Activated effector memory CD4-positive, alpha-beta T cell treated with anti-CD3 and anti-CD28 coated beads, Interleukin-2, amount 50 U/mL, for 16 hours (primary cell): ENCODE measurements at places on chromosomes 1 and 21.

GRCh38 chr1:6445062-6445763 lies 20.6 kb downstream of the ESPN start:
- peak; percentile 79 for DNase-seq

DNA sequence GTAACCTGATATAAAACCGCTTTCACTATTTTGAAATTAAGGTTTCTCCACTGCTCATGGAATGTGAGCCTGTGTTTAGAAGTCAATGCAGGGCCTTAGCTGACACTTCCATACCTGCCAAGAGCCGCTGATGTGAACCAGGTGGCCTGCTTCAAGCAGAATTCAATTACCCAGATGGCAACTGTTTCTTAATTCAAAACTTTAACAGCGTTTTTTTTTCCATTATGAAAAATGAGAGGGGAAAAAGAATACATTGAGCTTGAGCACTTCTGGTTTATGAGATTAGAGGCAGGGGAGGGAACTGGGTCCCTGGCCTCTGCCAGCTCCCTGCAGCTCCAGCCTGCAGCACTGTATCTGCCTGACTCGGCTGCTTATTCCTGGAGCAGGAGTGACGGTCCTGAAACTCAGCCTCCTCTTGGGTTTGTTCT lies 7.7 kb upstream of the ATP1A1 start:
- no peak for DNase-seq

DNA sequence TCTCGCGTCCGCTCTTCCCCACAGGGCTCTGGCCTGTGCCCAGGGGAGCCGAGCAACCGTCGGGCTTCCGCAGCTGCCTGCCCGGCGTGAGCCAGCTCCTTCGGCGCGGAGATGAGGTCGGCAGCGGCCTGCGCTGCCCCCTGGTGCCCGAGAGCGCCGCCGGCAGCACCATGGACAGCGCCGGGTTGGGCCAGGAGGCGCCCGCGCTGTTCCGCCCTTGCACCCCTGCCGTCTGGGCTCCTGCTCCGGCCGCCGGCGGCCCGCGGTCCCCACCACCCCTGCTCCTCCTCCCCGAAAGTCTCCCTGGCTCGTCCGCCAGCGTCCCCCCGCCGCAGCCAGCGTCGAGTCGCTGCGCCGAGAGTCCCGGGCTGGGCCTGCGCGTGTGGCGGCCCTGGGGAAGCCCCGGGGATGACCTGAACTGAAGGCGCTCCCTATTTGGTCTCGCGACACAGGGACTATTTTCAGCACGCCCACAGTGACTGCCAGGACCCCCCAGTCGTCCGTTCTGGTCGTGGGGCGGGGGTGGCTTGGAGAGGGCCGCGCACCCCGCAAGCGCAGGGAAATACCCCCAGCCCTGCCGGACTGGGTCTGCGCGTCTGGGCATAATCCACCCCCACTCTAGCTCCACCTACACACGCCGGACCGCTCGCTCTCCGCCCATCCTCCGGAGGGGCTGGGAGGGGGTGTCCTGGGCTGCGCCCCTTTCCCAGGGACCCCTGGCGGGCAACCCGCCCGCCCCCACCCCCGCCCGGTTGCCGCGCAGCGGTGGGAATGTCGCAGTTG lies 1.3 kb downstream of the HES3 start:
- DNase-seq: peak; percentile 92

DNA sequence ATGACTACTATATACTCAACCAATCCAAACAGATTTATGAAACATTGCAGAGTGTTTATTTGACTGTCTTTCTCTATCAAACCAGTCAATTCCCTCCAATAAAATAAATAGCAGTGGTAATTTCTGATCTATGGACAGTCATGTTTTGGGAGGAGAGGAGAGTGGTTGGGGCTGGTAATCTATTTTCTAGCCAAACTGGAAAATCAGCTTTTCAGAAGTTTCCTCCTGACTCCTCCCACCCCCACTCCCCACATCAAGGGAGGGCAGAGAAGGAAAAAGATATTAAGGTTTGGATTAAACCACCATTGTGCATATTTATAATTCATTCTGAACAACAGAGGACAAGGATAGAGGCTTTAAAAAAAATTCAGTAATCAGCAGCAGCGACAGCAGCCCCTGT lies 69.4 kb upstream of the SOX13 start:
- no peak for DNase-seq

GRCh38 chr1:6103854-6104530 lies 58.3 kb downstream of the KCNAB2 start:
- no peak for DNase-seq

DNA sequence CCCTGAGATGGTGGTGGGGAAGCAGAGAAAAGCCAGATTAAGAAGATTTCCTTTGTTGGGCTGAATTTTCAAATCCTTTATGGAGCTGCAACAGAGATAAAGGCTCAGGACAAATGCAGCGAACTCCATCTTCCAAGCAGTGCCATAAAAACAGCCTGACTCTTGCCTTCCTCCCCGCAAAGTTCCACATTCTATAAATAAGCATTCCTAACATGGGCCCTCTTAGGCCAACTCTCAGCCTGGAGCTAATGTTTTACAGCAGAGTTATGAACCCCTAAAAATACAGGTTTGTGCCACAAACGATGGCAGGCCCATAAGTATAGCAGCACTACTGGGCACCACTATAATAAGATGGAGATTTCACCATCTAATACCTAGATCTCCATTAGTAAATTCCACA lies 27.2 kb downstream of the LMO4 start:
- DNase-seq: no peak

- DNase-seq: no peak
Measured at GRCh38 chr1:116397728-116398127, 24.7 kb downstream of the ATP1A1 start.

DNA sequence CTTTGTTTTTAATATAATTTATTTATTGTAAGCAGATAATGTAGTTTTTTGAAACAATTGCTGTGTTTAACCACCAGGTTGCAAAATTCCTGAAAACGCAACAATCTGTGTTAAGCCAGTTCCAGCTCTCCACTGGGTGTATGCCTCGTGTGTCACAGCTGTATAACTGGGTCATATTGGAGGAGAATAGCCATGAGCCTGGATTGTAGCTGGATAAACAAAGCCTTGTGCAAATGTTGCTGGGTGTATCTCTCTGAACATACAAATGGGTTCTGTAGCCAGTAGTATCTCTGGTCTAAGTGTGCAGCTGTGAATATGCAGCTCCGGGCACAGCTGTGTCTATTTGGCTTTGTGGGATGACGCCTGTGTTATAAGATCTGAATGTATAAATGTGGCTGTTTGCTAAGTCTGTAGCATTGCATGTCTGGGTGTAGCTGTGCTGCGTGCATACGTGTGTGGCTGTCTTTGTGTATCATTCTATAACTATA lies 2.8 kb downstream of the TCEA3 start:
- no peak for DNase-seq

GRCh38 chr1:35615440-35615839 lies 25.9 kb downstream of the PSMB2 start:
- no peak for DNase-seq

DNA sequence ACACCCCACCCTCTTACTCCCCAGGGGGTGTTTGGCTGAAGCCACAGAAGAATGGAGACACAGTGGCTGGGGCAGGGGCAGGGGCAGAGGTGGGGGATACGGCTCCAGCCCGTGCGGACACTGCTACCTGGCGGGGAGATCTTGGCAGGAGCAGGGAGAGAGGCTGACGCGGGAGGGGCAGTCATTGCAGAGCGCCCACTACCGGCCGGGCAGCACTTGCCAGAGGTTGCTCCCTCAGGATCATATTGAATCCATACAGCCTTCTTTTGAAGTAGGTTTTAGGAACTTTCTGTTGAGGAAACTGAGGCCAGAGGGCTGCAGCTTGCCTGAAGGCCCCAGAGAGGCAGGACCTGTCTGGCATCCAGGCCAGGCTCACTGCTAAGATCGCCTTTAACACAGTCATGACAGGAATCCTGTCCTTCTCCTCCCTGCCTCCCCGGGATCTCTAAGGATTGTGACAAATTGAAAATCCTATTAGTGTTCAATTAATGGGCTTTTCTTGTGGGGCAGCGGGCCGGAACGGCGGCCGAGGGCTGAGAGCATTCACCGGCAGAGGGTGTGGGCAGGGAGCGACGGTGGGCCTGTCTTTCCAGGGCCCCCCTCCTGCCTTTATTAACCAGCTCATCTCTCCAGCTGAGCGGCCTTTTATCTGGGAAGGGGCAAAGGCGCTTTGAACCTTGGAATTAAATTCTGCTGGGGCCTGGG lies 65.5 kb upstream of the WNT4 start:
- DNase-seq: no peak

- DNase-seq: no peak
Measured at GRCh38 chr1:200774735-200775444, 36.2 kb downstream of the CAMSAP2 start.

DNA sequence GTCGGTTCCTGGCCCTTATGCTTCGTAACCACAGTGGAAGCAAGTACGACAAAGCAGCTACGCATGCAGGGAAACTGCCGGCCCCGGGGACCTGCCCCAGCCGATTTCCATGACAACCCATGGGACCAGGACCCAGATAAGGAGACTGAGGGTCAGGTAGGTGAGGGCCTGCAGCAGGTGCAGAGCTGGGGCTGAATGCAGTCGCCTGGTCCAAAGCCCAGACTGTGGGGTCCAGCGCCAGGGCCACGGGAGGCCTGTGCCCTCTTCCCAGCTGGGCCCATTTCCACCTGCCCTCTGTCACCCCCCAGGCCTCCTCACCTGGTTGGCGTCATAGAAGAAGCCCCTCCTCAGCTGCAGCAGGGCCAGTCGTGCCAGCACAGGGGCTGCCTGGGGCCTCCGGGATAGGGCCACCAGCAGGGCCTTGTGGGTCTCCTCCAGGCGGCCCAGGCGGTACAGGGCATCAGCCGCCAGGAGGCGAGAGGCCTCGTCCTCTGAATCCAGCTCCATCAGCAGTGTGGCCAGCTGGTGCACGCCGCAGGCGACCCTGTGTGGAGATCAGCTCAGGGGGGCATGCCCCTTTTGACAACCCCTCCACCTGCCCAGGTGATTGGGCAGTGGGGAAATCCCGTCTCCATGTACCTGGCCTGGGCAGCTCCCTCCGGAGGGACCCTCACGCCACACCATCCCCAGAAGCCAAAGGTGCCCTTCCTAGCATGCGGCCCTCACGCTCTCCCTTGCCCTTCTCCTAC lies 14.2 kb downstream of the TTC34 start:
- DNase-seq: peak; percentile 46

- DNase-seq: peak; percentile 71
Measured at GRCh38 chr1:217482356-217483102, 148.4 kb downstream of the GPATCH2 start.

- DNase-seq: no peak
Measured at GRCh38 chr1:208309771-208310170, 65.6 kb upstream of the PLXNA2 start.

DNA sequence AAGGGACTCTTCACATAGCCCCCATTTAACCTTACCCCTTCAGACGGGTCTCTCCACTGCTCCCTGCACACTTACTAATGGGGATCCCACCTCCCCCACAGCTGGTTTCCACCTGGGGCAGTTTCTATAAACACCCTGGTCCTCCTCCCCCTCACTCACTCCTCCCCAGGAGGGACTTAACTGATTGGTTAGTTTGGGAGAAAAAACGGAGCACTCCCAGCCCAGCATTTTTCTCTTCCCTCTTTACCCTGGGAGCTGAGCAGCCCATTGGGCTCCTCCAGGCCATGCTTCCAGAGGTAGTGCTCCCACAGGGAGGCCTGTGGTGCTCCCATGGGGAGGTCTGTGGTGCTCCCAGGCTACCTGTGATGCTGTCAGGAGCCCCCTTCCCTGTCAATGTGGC lies 93.7 kb downstream of the MIS18A start:
- DNase-seq: no peak

- no peak for DNase-seq
Measured at GRCh38 chr1:37438869-37439343, 35.5 kb upstream of the ZC3H12A start.

DNA sequence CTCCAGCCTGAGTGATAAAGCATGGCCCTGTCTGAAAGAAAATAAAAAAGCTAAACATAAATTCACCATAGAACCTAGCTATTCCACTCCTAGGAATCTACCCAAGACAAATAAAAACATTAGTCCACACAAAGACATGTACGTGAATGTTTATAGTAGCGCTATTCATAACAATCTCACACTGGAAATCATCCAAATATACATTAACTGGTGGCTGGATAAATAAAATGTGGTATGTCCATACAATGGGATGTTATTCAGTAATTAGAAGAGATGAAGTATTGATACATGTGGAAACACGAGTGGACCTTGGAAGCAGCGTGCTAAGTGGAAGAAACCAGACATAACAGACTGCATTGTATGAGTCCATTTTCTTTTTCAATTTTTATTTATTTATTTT lies 29.7 kb downstream of the RIPPLY3 start:
- DNase-seq: no peak

DNA sequence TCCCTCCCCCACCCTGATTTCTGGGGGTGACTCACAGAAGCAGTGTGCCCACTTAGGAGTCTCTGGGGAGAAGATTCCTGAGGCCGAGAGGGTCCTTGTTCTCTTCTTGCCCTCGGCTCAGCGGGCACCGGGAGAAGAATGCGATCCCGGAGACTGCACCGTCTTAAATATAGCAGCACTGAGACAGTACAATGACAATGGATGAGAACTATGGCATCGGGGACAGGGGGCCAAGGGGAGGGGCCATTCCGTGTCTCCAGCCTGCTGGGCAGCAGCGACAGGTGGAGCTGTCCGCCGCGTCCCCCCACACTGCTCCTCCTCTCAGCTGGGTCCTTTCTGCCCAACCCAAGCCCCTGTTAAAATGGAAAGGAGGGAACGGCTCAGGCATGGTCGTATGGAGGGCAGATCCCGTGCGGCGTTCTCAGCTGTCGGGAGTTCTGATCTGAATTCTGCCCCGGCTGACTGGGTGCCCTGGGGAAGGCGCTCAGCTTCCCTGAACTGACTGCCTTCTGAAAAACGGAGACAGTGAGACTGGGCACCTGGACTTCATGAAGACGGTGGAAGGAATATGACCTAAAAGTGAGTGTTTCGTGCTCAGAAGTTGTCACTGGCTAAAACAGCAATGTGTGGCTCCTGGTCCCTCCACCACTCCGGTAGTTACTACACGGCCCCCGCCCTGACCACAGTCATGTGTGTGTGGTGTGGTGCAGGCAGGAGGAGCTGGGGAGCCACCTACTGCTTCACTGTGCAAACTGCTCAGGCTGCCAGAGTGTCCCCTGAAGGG lies at the start of gene MYOM3:
Gene MYOM3 (minus strand): TSS at position 140 of the 784 bp plus-strand sequence. CDS start 3,499 bp downstream, outside the sequence.
- DNase-seq: peak; percentile 75

DNA sequence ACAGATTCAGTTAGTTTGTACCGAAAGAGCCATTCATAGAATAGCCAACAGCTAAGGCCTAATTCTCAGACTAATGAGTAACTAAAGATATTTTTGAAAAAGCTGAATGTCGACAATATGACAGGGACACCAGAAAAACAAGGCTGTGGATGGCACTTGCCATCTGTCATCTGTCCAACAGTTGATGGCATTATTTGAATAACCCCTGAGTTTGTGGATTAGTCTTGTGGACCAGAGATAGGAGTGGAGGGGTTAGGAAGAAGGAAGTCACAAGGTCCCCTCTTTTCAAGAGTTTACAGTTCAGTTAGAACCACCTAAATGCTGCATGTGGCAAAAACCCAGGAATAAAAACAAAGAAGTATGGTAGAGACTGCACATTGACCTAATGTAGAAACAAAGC lies 356.5 kb upstream of the DUSP10 start:
- DNase-seq: no peak

GRCh38 chr1:21623410-21623961 lies 45.7 kb downstream of the RAP1GAP start:
- DNase-seq: no peak

- DNase-seq: no peak
Measured at GRCh38 chr1:28928314-28928941, 14.1 kb downstream of the EPB41 start.
